ENCODE measurements at places on chromosomes 2 and 18.

- DNase-seq: no peak
Measured at GRCh38 chr2:48328942-48329723, 200.8 kb upstream of the STON1 start.

- DNase-seq: no peak
Measured at GRCh38 chr2:51619961-51620360, 588.0 kb upstream of the NRXN1 start.

GRCh38 chr2:133424876-133425275 is 143.4 kb downstream of the NCKAP5 start:
- DNase-seq: peak; percentile 61

GRCh38 chr18:47448956-47449355 is 197.5 kb upstream of the SKOR2 start:
- DNase-seq: no peak

GRCh38 chr18:70781860-70782453 is 493.1 kb downstream of the SOCS6 start:
- peak; percentile 29 for DNase-seq

DNA sequence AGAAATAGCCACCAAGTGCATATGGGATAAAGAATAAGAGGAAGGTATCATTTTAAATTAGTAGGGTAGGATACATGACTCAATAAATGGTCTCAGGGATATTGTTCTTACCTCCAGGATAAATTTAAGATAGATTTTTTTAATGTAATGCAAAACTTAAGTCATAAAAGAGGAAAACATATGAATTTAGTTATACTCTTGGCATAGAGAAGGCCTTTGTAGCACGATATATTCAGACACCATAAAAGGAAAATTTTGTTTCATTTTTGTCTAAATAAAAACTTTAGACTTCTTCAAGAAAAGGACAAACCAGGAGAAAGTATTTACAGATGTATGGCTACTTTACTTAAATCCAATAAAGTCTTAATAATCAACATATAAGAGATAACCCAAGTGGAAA is 78.5 kb upstream of the CAB39 start:
- no peak for DNase-seq

DNA sequence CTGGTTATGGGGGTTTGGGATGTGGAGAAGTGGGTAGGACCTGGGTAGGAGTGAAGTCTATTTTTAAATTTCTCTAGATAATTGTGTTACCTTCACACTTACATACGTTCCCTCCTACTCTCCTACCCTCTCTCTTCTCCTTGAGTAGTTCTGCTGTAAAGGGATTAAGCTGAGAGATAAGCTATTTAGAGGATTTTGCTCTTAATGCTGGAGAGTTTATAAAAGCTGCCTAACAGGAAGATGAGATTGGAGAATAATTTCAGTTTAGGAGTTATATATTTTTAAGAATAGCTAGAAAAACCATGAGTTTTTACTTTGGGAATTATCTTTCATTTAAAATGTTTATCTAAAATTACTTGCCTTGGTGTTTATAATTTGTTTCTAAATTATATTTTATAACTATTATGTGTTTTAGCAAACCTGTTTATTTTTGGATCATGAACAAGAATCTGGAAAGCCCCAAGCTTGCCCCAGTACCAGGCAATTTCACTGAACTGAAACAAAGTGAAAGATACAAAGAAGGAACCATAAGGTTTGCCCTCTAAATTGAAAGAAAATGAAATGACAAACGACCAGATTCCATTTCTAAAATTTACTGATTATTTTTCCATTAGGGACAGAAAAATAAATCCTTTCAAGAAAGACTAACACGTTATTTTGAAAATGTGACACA is 101.5 kb downstream of the ZNF532 start:
- DNase-seq: no peak

- peak; percentile 70 for DNase-seq
Measured at GRCh38 chr2:235779444-235779896, 285.6 kb downstream of the AGAP1 start.

DNA sequence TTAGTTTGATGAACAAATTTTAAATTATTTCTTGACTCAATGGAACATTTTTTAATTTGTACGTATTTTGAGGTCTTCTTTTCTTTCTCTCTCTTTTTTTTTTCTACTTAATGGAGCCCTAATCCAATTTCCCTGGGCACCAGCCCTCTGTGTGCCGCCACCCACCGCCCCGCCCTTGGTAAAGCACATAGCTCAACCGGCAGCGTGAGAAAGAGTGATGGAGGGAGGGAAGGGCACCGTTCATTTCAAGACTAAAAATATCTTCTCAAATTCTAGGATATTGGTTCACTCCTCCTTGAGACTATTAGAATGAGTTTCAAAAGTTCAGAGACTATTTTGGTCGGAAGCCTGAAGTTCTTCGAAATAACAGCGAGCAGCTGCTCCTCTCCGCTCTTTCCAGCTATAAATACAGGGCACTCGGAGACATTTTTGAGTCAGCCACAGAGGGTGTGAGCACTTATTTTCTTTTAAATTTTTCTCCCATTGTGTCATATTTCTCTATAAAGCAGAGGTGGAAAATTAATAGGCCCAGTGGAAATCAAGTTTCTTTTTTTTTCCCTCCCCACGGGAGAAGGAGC is 731.7 kb upstream of the ID2 start:
- DNase-seq: no peak

DNA sequence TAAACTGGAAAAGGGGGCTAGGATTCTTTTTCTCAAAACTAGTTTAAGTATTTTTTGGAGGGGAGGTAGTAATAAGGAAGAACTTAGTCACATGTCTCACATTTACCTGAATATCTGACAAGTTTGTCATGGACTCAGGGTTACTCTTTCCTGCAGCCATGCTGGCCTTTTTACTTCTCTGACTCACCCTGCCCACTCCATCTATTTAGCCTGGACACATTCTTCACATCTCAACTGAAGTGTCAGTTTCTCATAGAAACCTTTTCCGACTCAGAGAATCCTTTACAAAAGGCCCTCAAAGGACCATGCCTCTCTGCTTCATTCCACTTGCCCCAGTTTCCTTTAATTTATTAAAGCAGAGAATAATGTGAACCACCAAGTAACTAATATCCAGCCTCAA is 42.6 kb downstream of the SCN7A start:
- DNase-seq: no peak

DNA sequence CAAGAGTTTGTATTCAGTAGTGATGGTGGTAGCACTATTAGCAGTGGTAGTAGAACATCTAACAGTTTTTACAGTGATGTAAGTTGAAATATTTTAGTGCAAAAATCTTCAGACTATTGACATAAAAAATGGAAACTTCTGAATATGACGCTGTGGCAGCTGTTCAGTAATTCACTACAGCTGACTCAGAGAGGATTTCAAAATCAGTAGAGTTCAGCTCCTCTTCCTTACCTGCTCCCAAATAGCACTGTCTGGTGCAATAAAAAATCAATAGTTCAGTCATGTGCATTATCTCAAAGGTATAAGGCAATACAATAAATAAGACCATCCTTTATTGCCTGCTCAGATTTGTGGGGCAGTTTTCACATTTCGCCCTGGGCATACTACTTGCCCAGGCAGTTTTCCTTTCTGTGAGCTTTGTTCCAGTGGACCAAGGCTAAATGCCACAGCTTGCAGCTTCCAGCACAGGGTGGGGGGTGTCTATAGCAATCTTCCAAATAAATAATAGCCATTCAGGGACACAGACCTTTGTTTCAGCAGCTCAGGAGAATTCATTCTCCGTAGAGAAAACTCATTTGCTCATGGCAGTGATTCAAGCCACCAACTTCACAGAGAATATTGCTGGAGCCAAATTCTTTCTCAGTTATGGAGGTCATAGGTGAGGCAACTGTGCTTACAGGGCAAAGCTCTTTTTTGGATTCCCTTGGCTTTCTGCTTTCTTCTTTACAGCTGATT is 33.9 kb upstream of the GORASP2 start:
- no peak for DNase-seq

DNA sequence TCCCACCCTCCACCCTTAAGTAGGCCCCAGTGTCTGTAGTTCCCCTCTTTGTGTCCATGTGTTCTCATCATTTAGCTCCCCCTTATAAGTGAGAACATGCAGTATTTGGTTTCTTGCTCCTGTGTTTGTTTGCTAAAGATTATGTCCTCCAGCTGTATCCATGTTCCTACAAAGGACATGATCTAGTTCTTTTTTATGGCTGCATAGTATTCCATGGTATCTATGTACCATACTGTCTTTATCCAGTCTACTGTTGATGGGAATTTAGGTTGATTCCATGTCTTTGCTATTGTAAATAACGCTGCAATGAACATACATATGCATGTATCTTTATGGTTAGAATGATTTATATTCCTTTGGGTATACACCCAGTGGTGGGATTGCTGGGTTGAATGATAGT is 150.1 kb upstream of the PGAP1 start:
- no peak for DNase-seq

- no peak for DNase-seq
Measured at GRCh38 chr2:15050483-15050882, 418.0 kb downstream of the LRATD1 start.

- DNase-seq: no peak
Measured at GRCh38 chr2:173684896-173685459, 280.2 kb downstream of the SP3 start.

GRCh38 chr18:72866901-72867745 is 664 bp downstream of the NETO1 start:
- peak; percentile 40 for DNase-seq

GRCh38 chr2:113114996-113115395 is 12.4 kb upstream of the IL1RN start:
- DNase-seq: no peak

DNA sequence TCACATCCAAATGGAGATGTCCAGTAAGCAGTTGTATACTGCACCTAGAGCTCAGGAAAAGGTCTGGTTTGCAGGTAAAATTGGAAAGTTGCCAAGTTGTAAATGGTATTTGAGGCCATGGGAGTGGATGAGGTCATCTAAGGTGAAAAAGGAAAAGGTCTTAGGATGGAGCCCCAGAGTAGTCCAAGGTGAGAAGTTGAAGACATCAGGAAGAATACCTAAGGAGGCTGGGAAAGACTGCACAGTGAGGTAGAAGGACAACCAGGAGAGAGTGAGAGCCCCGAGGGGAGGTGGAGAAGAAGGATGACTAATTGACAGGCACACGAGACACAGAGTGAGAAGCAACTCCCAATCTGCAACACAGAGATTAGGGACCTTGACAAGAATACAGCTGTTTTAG is 10.7 kb downstream of the DPP4 start:
- DNase-seq: no peak

- no peak for DNase-seq
Measured at GRCh38 chr2:234273887-234274584, 222.8 kb downstream of the ARL4C start.

- no peak for DNase-seq
Measured at GRCh38 chr2:150938527-150938926, 323.1 kb downstream of the RBM43 start.

GRCh38 chr18:9539283-9539682 is 64.0 kb downstream of the RALBP1 start:
- DNase-seq: no peak

DNA sequence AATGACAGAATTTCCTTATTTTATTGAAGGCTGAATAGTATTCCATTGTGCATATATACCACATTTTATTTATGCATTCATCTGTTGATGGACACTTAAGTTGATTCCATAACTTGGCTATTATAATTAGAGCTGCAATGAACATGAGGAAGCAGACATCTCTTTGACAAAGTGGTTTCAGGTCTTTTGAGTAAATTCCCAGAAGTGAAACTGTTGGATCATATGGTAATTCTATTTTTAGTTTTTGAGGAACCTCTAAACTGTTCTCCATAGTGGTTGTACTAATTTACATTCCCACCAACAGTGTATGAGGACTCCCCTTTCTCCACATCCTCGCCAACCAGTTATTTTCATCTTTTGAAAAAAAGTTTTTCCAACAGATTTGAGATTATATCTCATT is 77.5 kb downstream of the TMEM200C start:
- DNase-seq: no peak

- no peak for DNase-seq
Measured at GRCh38 chr18:50956116-50956515, 11.7 kb upstream of the ELAC1 start.

- no peak for DNase-seq
Measured at GRCh38 chr2:81389203-81389602, 1084.7 kb upstream of the LRRTM1 start.

- no peak for DNase-seq
Measured at GRCh38 chr18:79735071-79735980, 55.7 kb downstream of the CTDP1 start.

Data from kidney glomerular epithelial cell (primary cell).